Kidney epithelial cell (primary cell): ENCODE measurements at places on chromosomes 4 and X.
A peak's percentile ranks its signal among the peaks of the same experiment; 100 is the strongest.

- DNase-seq = no peak
These were observed 377.1 kb upstream of the HS3ST1 start for GRCh38 chr4:11805842-11806241.

- DNase-seq = no peak
These were observed 156.1 kb downstream of the ZNF330 start for GRCh38 chr4:141376769-141377168.

- peak; percentile 39 for DNase-seq
These were observed 126.5 kb downstream of the QDPR start for GRCh38 chr4:17385403-17385802.

- no peak for DNase-seq
These were observed 187.9 kb downstream of the LRBA start for GRCh38 chr4:150827226-150827625.

GRCh38 chr4:1411436-1412375 lies 5.5 kb upstream of the NKX1-1 start:
- DNase-seq = no peak

DNA sequence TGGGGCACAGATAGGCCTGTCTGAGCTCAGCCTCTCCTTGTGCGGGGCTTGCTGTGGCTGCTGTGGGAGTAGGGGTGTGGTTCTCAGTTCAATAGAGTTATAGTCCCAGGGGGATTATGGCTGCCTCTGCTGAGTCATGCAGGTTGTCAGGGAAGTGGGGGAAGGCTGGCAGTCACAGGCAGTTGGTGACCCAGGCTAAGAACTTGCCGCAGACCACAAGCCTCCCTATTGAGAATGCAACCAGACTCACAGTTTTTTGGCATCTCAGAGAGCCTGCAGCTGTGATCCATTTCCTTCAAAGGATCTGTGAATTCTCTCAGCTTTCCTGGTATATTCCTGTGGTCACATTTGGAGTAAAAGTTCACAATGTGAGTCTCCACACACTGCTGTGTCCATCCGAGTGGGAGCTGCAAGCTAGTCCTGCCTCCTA lies 364.9 kb downstream of the ZNF674 start:
- no peak for DNase-seq

GRCh38 chr4:110630688-110631402 lies 8.0 kb upstream of the PITX2 start:
- DNase-seq = no peak

GRCh38 chr4:52243367-52243766 lies 192.3 kb downstream of the SPATA18 start:
- no peak for DNase-seq

- no peak for DNase-seq
These were observed 8.5 kb upstream of the CTAG2 start for GRCh38 chrX:154661899-154662298.

- DNase-seq = no peak
These were observed 121.8 kb downstream of the TSPAN5 start for GRCh38 chr4:98536631-98537030.

DNA sequence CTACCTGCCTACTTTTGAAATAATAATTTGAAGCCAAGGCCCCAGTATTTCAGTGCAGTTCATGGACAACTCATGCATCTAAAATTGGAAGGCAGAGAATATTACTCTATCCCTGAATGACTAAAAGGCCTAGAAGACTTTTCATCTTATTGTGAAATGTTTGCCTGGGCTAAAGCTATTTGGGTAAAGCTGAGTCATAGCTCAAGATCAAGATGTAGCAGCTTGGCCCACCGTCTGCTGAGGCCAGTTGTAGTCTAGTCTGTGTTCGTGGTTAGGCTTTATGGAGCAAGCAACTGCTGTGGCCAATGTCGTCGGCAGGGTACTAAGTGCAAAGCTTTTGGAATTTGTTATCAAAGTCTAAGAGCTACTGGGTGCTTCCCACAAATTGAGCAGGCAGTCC lies 929.1 kb downstream of the RAB28 start:
- peak; percentile 47 for DNase-seq

DNA sequence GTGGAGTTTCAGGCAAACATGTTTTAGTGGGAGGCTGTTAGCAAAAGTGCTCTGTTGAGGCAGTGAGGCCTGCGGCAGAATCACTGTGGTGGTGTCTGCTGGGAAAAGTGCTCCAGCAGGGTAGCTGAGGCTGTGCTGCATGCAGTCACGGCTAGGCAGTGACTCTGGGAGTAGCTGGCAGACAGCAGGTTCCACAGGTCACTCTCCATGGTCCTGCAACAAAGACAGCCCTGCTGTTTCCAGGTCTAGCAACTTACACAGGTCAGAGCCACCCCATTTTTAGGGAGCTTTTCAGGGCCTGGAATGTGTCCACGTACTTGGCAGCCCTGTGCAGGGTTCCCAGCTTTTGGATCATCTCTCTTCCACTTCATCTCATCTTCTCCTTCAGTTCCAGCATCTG lies 184.3 kb downstream of the NAA11 start:
- peak; percentile 7 for DNase-seq

GRCh38 chr4:18691431-18692200 lies 670.1 kb upstream of the LCORL start:
- no peak for DNase-seq

GRCh38 chr4:94305466-94306225 lies 37.0 kb downstream of the HPGDS start:
- peak; percentile 4 for DNase-seq

DNA sequence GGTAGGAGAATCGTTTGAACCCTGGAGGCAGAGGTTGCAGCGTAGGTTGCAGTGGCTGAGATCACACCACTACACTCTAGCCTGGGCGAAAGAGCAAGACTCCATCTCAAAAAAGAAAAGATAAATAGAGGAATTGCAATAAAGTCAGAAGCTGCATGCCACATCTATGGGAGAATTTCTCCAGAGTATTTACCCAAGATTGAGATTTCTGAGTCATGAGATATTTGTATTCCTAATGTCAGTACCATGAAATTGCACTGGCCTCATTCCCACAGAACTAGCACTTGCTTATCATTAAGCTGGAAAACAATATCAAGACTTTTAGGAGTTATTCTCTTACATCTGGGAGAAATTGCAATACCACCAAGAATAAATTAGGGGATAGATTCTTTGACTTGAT lies 37.4 kb downstream of the ASIC5 start:
- DNase-seq = no peak

GRCh38 chr4:38818441-38818976 lies 13.9 kb upstream of the TLR1 start:
- no peak for DNase-seq

DNA sequence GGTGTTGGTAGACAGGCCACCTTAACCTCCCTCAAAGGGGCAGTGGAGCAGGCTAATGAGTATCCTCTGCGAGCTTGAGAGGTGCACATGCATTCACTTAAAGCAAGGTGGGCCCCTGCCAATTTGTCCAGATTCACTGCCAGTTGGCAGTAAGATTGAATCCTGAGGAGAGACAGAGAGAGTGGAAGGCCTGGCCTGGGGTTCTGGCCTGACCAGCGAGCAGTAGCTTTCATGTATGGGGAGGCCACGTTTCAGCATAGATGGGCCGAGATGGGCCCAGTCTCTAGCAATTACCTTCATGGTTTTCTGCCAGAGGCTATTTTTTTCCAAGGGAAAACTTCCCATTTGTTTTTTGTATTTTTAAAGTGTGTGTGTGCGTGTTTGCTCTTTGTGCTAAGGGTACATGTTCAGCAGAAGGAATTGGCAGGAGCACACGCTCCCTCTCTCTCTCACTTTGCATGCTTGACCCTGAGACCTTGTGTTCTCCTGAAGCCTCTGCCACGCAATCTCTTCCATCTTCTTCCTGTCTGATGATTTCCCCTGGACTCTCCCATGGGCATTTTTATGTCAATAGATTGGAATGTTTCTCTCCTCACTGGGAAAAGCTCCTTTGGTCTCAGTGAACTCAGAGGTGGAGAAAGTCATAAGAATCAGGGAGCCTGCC lies 215.8 kb upstream of the SFRP2 start:
- peak; percentile 26 for DNase-seq
